NCI-H460 (cell line): ENCODE measurements at places on chromosomes 6 and 20. TPM values are rescaled to one million over a fixed set of nuclear protein-coding genes. Genes with fewer than 3 reads are reported as not detected.

The IL20RA gene
- total RNA-seq = 0.02 TPM in 1 of 2 replicates, not detected in the other

The ULBP1 gene
- 7.2 and 7.7 TPM in 2 replicates for total RNA-seq

The EPB41L1 gene
- 5.4 and 7.4 TPM in 2 replicates for total RNA-seq

The HLA-DPA1 gene
- not detected in 2 replicates for total RNA-seq

The HLA-DQA1 gene
- total RNA-seq = not detected in 2 replicates

The WFDC10A gene
- not detected in 2 replicates for total RNA-seq

The TREM2 gene
- not detected in 2 replicates for total RNA-seq

The ARHGAP18 gene
- 11.8 and 12.6 TPM in 2 replicates for total RNA-seq

The HUS1B gene
- total RNA-seq = 0.45 and 0.75 TPM in 2 replicates

The OPRM1 gene
- total RNA-seq = not detected in 2 replicates
